Activated T-cell treated with anti-CD3 and anti-CD28 coated beads, Interleukin-2, amount 50 U/mL, for 24 hours (primary cell): ENCODE measurements at places on chromosomes 11 and 22.

- DNase-seq: no peak
Measured at GRCh38 chr11:118379497-118379896, 20.1 kb downstream of the UBE4A start.

- DNase-seq: peak; percentile 84
Measured at GRCh38 chr11:119481021-119481666, 58.2 kb upstream of the THY1 start.

DNA sequence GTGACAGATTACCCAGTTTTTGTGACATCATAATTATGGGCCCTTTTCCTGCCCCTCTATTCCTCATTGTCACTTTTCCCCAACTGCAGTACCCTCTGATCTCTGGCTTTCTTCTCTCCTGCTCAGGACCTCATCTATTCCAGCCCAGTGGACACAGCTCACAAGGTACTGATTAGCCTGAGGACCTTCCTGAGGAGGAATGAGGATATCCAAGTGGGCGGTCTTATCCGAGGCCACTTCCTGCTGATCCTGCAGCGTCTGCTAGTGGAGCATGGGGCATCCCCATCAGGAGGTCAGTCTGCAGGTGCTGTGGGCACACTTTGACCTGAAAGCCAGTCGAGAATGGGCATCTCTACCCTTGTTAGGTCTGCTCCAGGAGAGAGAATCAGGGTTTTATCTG, 24.5 kb upstream of the CCDC134 start:
- no peak for DNase-seq

DNA sequence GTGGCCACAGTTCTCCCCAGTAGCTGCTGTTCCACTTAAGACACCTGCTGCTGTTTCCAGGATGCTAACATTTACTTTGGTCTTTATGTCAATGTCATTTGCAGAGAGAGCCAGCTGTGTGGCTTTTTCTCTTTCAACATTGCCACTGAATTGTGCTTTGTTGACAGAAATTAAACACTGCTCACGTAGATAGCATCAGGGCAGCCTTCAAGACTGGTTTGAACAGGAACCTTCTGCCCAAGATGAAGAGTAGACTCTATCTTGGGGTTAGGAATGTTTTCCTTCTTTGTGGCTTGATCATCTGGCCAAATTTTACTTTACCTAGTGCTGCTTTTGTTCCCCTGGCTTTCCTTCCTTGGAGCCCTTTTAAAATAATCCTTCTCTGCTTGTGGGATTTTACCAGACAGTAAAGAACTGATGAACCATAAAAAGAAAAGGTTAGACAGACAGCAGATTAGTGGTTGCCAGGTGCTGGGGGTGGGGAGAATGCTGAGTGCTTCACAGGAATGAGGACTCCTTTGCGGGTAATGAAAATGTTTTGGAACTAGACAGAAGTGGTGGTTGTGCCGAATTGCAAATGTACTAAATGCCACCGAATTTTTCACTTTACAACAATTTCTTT, 22.7 kb upstream of the XBP1 start:
- no peak for DNase-seq

- no peak for DNase-seq
Measured at GRCh38 chr11:130308059-130308458, 6.7 kb downstream of the ZBTB44 start.

- DNase-seq: no peak
Measured at GRCh38 chr22:50150161-50151129, 20.1 kb upstream of the PANX2 start.

GRCh38 chr11:19080579-19080993, 20.1 kb upstream of the MRGPRX2 start:
- no peak for DNase-seq

- no peak for DNase-seq
Measured at GRCh38 chr11:79066456-79067351, 374.1 kb downstream of the TENM4 start.

GRCh38 chr11:77059806-77060205, 7.0 kb upstream of the CAPN5 start:
- no peak for DNase-seq
